Bronchus fibroblast of lung (primary cell): ENCODE measurements at places on chromosomes 3 and 15. TPM values are rescaled to one million over a fixed set of nuclear protein-coding genes. Genes with fewer than 3 reads are reported as not detected.

TERC gene
- 92.2 and 99.0 TPM in 2 replicates for total RNA-seq

UNC45A gene
- total RNA-seq = 51.6 and 52.5 TPM in 2 replicates

C3orf80 gene
- not detected in 2 replicates for total RNA-seq

ATP11B gene
- total RNA-seq = 21.7 and 26.2 TPM in 2 replicates

GHSR gene
- total RNA-seq = not detected in 2 replicates

GPR62 gene
- total RNA-seq = 0.15 and 0.34 TPM in 2 replicates

SUSD5 gene
- total RNA-seq = 3.4 and 6.2 TPM in 2 replicates

ANKRD63 gene
- total RNA-seq = not detected in 2 replicates

MED12L gene
- 0.17 and 0.30 TPM in 2 replicates for total RNA-seq

GABRR3 gene
- not detected in 2 replicates for total RNA-seq

UTS2B gene
- 0.59 TPM in 1 of 2 replicates, not detected in the other for total RNA-seq

B3GALNT1 gene
- 23.2 and 27.1 TPM in 2 replicates for total RNA-seq

GPR15 gene
- total RNA-seq = not detected in 2 replicates

ABCF3 gene
- 29.9 and 49.9 TPM in 2 replicates for total RNA-seq

ASB14 gene
- not detected in 2 replicates for total RNA-seq

MAPK6 gene
- total RNA-seq = 25.7 and 29.6 TPM in 2 replicates

TGFBR2 gene
- total RNA-seq = 45.9 and 47.1 TPM in 2 replicates

CYP8B1 gene
- total RNA-seq = not detected in 2 replicates

SSUH2 gene
- under 0.01 TPM in 1 of 2 replicates, not detected in the other for total RNA-seq

STRIT1 gene
- total RNA-seq = not detected in 2 replicates

ACTRT3 gene
- total RNA-seq = 3.6 and 3.7 TPM in 2 replicates

CEP97 gene
- total RNA-seq = 7.7 and 10.4 TPM in 2 replicates

TLE3 gene
- 29.0 and 29.9 TPM in 2 replicates for total RNA-seq
